ENCODE measurements at places on chromosomes 4 and X.
A peak's percentile ranks its signal among the peaks of the same experiment; 100 is the strongest.

- DNase-seq, result no peak
These were observed 468.6 kb downstream of the INPP4B start for GRCh38 chr4:142377342-142378091.

- DNase-seq, result no peak
These were observed 2305.1 kb upstream of the AGA start for GRCh38 chr4:179747218-179747910.

DNA sequence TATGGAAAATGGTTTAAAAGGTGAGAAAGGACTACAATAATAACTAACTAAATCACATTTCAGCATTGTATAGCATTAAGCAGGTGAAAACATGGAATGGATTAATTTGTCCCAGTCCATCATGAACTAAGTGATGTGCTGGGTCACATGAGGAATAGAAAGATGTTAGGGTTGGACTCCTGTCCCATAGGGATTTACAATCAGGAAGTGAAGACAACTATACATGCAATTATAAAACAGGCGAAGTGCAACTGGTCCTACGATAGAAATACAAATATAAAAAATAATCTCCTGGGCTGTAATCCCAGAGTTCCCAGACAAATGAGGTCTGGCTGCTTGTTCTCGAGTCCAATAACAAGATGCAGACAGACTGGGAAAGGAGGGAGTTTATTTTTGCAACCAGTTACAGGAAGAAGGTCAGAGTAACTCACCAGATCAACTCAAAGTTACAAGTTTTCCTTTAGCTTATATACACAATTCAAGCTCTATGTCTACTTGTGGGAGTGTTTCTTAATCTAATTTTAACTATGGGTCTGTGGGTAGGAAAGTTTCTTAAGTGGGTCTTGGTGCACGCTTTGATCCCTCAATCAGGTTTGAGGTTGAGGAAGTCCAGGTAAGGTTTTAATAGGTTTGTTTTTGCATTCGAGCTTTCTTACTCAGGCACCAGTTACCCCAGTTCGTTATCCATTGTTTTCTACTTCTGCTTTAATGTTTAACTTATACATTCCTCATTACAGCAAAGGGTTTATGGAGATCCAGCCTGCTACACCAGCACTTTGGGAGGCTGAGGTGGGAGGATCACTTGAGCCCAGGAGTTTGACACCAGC, 50.1 kb downstream of the IGFBP7 start:
- DNase-seq, result no peak

- no peak for DNase-seq
These were observed 147.2 kb downstream of the RELL1 start for GRCh38 chr4:37538931-37539330.

DNA sequence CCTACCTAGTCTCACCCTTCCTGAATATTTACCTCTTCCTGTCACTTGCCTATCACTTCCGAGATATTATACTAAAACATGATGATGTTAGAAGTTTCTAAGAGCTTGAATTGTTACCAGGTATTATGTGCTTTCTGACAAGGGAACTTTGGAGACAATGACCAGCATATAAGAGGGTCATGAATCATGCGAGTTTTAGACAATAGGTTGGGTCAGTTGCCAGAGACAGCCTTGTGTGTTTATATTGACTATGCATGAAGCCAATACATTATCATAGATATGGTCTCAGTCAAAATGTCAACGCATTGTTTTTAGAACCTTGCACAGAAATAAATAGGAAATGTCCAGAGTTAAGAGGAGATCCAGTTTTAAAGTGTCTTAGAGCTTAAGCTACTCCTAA, 116.8 kb downstream of the KLHL4 start:
- DNase-seq, result no peak

GRCh38 chr4:48986654-48987164, 634 bp downstream of the CWH43 start:
- DNase-seq, result no peak

- no peak for DNase-seq
These were observed 53.7 kb upstream of the SMAD1 start for GRCh38 chr4:145427991-145428390.

DNA sequence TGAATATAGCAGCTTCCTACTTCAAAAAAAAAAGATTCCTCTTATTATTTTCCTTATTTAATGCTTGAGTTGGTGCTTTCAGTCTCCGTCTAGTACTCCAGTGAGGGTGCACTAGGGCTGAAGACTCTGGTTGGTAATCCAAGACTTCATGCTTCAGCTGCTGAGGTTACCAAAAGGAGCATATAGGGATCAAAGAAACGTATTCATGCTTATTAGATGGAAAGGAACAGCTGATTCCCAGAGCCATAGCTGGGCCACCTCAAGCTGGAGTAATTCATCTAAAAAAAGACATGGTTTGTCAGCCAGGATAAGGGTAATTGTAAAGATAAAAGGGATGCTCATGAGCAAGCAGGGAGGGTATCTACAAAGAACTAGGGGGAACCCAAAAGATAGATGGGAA, 131.7 kb upstream of the FAM47B start:
- DNase-seq, result no peak

DNA sequence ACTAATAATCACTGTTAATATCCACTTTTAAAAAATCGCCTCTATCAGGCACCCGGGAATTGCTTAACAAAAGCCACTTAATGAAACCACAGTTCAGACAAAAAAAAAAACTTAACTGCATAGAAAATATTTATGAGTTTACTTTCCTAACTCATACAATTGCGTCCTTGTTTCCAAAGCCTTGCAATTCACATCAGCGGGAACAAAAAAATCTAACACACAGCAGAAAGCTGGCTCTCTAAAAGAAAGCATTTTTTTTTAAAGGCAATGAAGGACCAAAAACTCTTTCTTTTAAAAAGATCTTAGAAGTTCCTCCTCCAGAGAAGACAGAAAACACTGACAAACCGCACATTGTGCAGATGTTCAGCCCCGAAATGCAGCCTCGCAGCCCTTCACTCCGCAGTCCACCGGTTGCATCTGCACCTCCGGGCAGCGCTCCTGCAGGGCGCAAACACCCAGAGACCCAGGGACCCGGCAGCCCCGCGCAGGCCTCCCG, 812 bp downstream of the FAT1 start:
- no peak for DNase-seq

- DNase-seq, result no peak
These were observed 45.2 kb downstream of the SLC4A4 start for GRCh38 chr4:71383984-71384383.

GRCh38 chr4:1218634-1219565, 30.0 kb downstream of the CTBP1 start:
- DNase-seq, result no peak

GRCh38 chr4:183205709-183206108, 106.7 kb downstream of the WWC2 start:
- no peak for DNase-seq

DNA sequence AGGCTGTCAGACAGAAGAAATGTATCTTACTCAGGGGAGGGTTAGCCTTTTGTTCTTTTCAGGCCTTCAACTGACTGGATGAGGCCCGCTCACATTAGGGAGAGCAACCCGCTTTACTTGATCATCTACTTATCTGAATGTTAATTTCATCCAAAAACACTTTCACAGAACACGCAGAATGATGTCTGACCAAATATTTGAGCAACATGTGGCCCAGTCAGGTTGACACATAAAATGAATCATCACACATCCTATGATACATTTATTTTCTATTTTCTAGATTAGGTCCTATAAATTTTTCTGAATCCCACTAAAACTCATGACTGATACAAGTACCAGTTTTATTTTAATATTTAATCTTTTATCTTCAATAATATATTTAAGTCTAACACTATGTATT, 260.3 kb downstream of the IL15 start:
- DNase-seq, result no peak

DNA sequence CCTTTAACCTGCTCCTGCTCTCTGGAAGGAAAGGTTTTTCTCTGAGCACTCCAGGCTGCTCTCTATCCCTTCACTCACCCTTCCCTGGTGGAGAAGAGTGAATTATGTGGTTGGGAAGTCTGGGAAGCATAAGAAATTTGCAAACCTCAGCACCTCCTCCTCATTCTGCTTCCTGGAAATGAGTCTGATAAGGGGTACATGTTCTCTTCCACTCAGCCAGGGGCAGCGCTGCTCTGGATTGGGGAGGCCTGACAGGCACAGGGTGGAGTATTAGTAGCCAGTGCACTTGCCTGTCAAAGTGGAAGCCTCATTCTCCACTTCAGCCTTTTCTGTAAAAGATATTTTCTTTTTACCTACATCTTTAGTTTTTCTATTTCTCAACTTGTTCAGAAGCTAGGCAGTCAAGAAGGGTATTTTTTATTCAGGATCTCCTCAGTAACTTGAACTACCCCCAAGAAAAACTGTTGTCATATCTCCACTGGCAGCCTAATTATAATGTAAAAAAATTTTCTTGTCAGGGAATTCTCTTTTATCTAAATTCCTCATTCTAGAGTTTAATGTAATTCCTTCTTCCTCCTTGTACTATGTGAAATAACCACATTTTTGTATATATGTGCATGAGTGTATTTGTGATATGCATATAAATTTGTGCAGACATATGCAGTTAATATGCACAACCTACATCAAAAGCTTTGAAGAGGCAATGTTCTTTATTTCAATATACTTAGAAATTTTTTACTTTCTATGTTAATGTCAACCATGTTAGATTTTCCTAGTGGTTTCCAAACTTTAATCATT, 15.3 kb downstream of the ADAMTS3 start:
- no peak for DNase-seq

GRCh38 chr4:7322166-7322991, 112.4 kb downstream of the PSAPL1 start:
- no peak for DNase-seq

GRCh38 chr4:22515145-22515887, 550 bp downstream of the ADGRA3 start:
- DNase-seq, result peak; percentile 86

GRCh38 chr4:26558166-26558895, 25.6 kb upstream of the TBC1D19 start:
- DNase-seq, result no peak

- no peak for DNase-seq
These were observed 41.5 kb downstream of the SETD7 start for GRCh38 chr4:139514382-139515059.

GRCh38 chr4:64876021-64876420, 466.8 kb upstream of the TECRL start:
- DNase-seq, result no peak

- DNase-seq, result no peak
These were observed 41.9 kb downstream of the TSC22D3 start for GRCh38 chrX:107733686-107734085.

DNA sequence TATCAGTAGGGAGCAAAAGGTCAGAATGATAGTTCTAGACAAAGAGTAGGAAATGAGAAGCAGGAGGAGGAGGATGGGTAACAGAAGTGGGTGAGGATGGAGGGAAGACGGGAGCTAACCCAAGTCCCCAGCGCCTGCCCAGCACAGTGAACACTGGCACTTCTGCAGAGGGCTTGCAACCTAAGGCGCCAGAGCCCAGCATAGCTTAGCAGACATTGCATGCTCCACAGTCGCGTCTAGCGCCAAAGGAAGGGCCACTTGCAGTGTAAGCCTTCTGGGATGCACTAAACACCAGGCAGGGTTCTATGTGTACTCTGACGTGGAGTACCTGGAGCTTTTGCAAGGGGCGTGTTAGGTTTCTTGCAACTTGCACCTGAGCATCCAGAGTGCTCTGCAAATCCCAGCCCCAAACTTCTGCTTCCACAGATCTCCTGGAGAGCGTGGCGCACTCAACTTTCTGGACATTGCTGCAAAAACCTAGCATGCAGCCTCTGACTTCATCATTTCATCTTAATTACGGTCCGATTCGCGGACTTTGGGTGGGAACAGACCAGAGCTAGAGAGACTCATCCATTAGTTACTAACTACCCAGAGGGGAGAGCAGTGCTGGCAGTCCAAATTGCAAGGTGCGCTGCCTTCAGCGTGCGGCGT, 46.5 kb upstream of the NKAP start:
- DNase-seq, result no peak

DNA sequence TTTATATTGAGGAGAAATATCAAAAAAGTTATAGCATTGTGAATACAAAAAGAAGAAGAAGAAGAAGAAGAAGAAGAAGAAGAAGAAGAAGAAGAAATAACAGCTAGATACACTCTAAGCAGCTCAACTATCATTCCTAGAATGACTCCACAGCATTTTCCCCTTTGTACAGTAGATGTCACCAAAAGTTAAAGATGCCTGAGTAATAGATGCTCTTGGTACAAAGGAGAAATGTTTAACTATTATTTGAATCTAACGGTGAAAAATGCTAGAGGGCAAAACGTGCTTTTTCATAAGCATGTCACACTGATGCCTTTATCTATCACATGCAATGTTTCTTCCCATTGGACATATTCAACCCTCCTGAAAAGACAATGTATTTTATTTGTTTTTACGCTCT, 178.4 kb upstream of the GPRIN3 start:
- DNase-seq, result no peak

DNA sequence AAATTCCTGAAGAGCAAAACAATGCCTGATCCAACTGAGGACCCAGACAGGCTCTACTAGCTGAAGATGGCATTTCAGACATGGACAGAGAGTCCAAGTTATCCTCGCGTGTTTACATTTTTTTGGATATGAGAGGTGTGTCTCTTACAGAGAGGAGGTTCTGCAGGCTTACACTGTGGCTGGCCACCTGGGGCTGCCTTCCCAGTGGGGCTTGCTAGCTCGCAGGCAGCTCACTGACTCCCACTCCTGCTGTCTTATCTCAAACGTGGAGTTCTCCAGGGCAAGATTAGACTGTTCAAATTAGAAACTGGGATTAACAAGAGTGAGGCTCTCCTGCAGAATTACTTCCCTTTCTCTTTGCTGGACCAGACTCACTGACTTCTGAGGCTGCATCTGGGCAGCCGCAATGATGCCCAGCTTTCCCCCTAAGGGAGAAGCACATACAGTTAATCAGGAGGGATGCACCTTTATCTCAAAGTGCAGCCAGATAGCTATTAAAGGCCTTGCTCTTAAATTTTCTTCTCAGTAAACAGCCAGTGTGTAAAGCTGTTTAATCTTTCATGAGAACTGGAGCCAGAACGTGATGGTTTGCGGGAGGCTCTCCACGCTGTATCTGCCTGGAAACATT, 123.0 kb downstream of the ENPP6 start:
- DNase-seq, result no peak

- no peak for DNase-seq
These were observed 268.8 kb upstream of the RASGEF1B start for GRCh38 chr4:81740487-81740886.

DNA sequence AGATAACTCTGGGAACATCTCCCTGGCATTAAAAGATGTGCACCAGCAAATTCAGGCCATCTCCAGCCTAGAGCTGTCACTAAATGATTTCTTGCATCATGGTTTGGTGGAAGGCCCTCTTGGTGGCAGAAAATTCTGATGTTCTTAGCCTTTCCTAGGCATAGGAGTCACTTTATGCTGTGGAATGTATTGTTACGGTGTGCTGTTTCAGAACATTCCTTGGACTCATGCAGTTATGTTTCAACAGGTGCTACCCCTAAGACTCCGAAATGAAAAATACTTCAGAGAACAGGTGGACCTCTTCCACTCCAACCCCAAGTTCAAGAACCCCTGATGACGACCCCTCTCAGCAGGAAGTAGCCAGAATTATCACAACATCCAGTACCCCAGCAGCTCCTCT, 20.3 kb upstream of the PAPSS1 start:
- DNase-seq, result no peak

GRCh38 chr4:87321888-87322287, 794 bp downstream of the HSD17B13 start:
- DNase-seq, result no peak

- no peak for DNase-seq
These were observed 3.4 kb downstream of the MSX1 start for GRCh38 chr4:4862665-4863482.
